Adipocyte (in vitro differentiated cells): ENCODE measurements at places on chromosomes 7 and 10.

- no peak for DNase-seq
Measured at GRCh38 chr10:117457071-117457810, 82.0 kb upstream of the PDZD8 start.

GRCh38 chr10:102504179-102504975, 605 bp downstream of the SUFU start:
- peak; percentile 59 for DNase-seq

- DNase-seq, result no peak
Measured at GRCh38 chr7:18889436-18889835, 228.0 kb downstream of the TWIST1 start.

DNA sequence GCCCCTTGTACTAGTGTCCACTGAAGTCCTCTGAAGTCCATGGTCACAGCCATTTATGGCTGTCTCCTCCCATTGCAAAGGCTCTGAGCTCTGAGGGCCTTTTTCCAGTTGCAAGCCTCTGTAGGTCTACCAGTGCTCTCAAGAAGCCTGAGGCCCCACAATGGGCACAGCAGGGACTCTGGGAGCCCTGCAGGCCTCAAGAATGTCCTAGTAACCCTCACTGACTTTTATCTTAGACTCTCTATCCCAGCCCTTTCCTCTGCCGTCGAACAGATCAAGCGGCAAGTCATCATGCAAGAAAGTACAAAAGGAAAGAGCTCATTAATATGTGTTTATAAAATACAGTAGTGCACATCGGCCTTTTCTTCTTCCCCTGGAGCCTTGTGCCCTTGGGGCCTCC, 23.4 kb downstream of the VWA2 start:
- DNase-seq, result no peak

DNA sequence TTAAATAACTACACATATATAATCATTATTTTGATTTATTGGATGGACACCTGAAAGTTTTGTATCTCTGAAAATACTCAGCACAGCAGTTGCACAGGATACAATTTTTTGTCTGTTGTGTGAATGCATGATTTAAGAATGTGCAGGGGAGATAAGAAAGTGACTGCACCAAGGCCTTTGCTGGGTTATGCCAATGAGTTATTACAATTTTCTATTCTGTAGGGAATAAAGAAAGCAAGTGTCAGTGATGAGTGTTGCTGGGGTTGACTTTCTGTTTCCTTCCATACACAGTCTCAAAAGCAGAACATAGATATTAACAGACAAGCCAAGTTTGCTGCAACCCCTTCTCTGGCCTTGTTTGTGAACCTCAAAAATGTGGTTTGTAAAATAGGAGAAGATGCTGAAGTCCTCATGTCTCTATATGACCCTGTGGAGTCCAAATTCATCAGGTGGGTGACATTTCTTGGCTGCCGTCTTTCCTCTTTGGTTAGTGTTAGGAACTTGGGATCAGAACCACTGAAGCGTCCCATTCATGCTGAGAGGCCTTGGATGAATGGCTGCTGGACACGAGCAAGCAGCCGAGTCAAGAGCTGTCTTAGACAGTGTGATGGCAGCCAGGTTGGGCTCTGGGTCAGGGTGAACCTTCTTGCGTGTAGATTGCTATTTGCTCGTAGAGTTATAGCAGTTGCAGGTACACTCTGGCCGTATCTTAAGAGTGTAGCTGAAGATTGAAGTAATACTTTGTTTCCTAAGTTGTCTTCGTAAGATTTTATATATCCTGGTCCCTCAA, 92.8 kb downstream of the DOCK1 start:
- DNase-seq, result no peak

GRCh38 chr10:44965104-44965503, 5.5 kb downstream of the RASSF4 start:
- DNase-seq, result no peak

DNA sequence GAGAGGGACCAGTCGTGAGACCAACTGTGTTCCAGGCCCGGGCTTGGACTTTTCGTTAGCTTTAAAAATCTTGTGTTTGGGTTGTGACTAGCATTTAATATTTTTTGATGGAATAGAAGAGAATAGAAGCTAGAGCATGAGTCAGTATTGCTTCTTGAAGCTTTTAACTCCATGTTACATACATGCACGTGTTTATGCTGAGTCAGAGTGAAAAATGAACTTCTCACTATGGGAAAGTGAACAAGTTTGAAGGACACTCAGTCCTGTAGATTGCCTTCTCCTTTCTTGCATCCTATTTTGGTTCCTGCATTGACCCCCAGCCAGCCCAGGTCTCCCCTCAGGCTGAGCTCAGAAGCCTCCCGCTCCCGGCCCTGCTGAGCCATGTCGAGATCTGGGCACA, 31.8 kb downstream of the GHRHR start:
- peak; percentile 24 for DNase-seq

DNA sequence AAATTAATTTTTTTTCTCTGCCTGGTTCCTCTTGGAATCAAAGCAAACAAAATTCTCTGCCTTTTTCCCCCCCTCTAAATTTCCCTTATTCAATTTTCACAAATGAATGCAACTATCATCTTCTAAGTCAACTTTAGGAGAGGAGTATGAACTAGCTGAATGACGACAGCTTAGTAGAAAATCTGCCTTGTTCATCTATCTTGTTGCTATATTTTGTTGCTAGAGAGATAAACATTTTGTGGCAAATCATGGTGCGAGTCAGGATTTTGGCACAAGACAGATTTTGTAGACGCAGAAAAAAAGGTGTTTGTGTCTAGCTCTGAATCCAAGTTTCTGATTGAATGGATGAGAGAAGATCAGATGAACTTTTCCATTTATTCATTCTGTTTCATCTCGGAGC, 81.0 kb upstream of the FZD8 start:
- DNase-seq, result no peak

DNA sequence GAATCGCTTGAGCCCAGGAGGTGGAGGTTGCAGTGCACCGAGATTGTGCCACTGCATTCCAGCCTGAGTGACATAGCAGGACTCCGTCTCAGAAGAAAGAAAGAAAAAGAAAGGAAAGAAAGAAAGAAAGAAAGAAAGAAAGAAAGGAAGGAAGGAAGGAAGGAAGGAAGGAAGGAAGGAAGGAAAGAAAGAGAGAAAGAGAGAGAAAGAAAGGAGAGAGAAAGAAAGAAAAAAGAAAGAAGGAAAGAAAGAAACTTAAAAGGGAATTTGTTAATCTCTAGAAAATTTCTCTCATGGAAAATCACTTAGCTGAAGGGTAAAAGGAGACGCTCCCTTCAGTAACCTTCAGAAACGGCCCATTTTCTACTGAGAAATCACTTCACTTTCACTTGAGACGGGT, 279.5 kb upstream of the KLF6 start:
- DNase-seq, result no peak

GRCh38 chr10:103541616-103542015, 48.1 kb downstream of the NEURL1 start:
- no peak for DNase-seq

DNA sequence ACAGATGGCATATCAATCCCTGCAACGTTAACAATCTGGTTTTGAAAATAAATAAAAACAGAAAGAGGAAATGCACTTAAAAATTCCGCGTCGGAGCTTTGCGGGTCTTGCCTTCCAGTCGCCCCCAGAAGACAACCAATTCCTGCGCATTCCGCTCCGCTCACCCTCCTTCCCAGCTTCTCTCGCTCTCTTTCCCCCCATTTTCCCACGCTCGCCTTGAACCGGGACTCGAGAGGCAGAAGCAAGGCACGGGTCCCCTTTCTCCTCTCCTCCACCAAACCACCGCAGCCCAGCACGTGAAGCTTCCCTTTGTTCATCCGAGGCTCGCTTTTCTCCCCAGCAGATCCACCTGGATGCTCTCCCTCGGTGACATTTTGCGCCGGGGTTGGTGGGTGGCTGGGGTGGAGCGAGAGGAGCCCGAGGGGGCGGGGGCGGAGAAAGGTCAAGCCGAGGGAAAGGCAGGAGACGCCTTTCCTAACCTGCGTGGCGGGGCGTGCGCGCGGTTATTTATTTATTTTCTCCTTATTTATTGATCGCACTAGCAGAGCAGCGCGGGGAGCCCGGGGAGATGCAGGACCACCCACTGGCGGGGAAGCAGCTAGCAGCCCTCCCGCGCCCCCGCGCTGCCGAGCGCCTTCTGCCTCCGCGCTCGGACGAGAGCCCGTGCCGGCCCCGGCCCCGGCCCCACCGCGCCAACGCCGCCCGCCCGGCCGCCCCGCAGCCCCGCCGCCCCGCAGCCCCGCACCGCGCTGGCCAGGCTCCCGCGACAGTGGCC, at the start of gene KCND2:
KCND2 (plus strand) TSS at position 475 of the 775 bp plus-strand sequence.
- peak; percentile 21 for DNase-seq

GRCh38 chr7:139479620-139480019, 3.9 kb downstream of the KLRG2 start:
- DNase-seq, result no peak

DNA sequence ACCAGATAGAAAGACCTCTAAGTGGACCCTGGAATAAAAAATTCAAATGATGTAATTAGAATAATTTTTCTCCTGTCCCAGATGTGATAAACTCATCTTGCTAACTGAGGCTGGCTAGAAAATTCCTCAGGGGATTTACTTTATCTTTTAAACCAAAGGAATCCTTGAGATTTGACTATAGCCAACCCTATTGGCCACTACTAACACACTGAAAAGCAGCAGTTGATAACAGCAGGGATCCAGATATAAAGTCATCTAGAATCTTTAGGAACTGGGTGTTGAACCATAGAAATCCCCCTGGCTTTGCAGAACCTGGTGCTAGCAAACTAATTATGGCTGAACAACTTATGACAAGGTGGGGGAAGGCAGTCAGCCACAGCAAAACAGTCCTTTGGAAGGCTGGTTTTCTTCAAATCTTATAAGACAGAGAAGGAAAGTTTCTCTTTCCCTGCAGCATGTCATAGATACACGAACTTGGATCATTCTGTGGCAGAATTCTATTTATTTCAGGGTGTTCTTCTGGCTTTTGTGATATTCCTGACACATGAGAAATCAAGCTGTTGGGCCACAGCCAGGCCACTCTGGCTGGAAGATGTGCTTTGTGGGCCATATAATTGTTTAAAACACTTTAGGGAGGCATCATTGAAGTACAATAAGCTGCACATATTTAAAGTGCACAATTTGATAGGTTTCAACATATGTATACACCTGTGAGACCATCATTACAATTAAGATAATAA, 643.6 kb downstream of the SORCS3 start:
- no peak for DNase-seq

DNA sequence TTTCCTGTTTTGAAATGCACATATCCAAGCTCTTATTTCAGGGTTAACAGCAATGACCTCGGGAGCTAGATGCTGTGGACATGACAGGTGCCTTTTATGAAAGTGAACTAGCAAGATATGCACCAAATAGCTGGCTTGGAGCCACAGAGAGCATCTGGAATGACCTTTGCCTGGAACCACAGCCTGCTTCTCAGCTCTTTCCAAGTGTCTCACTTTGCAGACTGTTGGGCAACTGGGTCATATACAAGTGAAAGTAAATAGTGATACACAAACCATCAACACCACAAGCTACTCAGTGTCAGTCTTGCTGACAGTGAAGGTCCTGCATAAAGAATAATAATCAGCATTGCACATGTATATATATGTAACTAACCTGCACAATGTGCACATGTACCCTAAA, 183.5 kb downstream of the RNF133 start:
- no peak for DNase-seq

GRCh38 chr10:107450056-107450455, 285.6 kb upstream of the SORCS1 start:
- DNase-seq, result no peak

DNA sequence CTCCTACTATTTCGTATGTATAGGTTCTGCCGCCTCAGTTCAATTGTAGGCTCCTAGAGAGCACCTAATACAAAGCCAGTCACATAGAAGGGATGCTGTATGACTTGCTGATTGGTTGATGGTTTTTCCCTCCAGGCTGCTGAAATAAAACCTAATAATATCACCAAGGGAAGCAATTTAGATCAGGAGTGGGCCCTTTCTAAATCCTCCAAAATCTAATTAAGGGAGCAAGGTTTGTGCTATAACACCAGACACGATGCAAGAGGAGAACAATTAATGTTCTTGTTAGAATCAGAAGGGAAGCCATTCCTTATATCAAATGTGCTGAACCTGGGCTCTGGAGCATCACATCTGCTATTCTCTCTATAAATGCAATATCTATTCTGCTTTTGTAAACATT, 42.0 kb upstream of the SLC13A1 start:
- DNase-seq, result no peak

DNA sequence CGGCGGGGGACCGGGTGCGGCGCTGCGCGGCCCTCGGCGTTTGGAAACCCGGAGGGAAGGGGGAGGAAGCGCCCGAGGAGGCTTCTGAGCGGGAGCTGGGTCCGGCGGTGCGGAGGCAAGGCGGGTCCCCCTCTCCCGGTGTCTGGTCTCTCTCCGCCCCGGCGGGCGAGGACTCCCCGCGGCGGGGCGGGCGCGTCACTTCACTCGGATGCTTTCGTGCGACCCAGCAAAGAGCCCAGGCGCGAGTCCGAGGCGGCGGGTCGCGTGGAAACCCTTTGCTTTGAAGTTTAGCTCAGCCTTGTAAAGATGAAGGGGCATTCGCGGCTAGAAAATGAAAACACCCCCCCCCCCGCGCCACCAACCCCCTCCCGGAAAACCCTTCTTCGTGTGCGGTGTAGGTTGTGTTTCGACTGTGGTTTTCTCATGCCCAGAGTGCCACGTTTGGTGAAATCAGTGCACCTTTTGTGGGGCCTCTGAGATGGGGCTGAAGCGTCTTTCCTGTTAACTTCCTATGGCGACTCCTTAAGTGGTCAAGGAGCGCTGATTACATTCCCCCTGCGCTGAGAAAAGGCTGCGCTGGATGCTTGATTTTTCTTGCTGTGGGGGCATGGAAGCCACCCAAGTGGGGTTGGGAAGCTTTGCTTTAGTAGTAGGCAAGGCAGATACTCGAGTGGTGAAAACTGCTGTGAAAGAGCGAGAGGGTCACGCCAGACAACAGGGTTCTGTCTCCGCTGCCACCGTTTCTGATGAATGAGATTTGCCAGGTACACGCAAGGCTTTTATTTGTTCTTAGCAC, 876 bp downstream of the GNAI1 start:
- peak; percentile 71 for DNase-seq

- DNase-seq, result peak; percentile 34
Measured at GRCh38 chr7:21923658-21924057, 22.0 kb downstream of the CDCA7L start.

- peak; percentile 89 for DNase-seq
Measured at GRCh38 chr7:101363734-101364374, 1.2 kb downstream of the COL26A1 start.

DNA sequence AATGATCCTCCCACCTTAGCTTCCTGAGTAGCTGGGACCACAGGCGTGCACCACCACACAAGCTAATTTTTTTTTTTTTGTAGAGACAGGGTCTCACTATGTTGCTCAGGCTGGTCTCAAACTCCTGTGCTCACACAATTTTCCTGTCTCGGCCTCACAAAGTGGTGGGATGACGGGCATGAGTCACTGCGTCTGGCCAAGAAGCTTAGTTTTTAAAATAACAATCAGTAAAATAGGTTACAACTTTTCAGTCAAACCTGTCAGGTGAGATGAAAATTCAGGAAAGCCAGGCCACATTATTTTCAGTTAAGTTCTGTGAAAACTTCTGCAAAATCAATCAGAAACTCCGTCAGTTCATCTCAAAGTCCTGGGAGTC, 55.4 kb downstream of the FAM241B start:
- DNase-seq, result no peak

- DNase-seq, result peak; percentile 66
Measured at GRCh38 chr7:11212816-11213215, 239.1 kb downstream of the PHF14 start.
